ENCODE measurements at places on chromosomes 16 and 17. TPM values are rescaled to one million over a fixed set of nuclear protein-coding genes. Genes with fewer than 3 reads are reported as not detected.

GRCh38 chr17:29010129-29010528 lies 4.3 kb upstream of the SEZ6 start:
- no peak for DNase-seq

DNA sequence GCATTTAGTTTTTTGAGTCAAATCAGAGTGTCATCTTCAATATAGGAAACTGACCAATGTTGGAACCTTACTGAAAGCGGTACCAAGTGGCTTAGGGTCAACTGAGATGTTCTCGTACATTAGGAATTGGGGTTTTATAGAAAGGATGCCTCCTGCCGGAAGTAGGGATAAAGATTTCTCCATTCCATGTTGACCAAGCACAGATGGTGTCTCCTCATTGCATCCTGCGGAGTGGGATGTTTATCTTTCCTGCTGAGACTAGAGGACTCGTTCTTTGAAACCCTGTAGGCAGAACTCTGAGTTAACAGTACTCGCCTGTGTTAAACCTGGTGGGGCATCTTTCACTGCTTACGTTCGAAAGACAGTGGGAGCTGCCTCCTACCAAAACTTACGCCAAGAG lies 1.4 kb downstream of the SHISA6 start:
- DNase-seq: no peak

DNA sequence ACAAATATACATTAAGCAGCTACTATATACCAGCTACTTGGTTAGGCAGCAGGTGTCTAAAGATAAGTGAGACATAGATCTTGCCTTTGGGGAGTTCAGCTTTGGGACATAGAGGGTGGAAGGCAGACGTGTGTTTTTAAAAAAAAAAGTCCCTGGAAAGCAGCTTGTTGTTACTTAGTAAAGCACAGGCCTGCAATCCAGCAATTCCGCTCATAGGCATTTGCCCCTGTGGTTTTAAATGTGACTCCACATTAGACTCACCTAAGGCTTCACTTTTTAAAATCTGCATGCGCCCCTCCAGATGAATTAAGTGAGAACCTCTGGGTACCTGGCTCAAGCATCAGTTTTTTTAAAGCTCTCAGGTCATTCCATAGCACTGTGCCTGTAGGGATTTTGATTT lies 7.2 kb upstream of the MLYCD start:
- no peak for DNase-seq

DNA sequence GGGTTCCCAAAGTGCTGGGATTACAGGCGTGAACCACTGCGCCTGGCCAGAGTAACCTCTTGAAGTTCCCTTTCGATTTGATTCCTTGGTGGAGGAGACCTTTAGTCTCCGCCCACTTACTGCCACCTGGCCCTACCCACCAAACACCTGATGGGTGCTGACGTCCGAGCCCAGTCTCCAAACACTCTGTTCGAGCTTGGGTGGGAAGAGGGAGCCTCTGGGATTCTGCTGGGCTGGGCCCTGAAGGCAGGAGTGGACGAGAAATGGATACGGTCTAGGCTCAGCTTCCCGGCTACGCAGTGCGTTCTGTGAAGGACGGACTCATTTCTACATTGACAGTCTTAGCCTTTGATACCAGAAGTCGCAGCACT lies 870 bp upstream of the ITGA3 start:
- DNase-seq: peak; percentile 43

GRCh38 chr17:38687286-38687685 lies 12.5 kb upstream of the EPOP start:
- no peak for DNase-seq

The EDC4 gene
- total RNA-seq: 67.6 TPM

- no peak for DNase-seq
These were observed 23.6 kb upstream of the HNF1B start for GRCh38 chr17:37768438-37768837.

DNA sequence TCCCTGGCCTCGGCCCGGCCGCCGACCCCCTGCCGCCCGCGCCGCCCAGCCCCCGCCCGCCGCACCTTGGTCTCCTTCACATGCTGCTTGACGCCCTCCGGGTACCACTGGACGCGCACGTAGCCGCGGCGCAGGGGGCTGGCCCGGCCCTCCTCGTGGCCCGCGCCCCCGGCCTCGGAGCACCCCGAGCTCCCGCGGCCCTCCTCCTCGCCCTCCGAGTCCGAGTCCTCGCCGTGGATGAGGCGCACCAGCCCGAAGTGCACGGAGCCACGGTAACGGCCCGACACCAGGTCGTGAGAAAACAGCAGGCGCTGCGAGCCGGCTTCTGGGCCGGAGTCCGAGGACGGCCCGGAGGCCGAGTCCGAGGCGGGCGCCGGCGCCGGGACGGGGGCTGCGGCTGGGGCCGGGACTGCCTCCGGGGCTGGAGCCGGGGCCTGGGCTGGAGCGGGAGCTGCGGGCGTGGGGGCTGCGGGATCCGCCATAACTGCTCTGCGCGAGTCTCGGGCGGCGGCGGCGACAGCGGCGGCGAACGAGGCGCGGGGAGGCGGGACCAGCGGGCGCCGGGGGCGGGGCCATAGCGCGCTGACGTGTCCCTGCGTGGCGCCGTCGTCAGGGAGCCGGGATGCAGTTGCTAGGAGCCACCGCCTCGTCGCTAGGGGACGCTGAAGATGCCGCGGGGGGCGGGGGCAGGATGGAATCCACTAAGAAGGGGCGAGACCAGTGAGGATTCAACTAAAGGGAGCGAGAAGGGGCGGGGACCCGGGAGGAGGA lies at the start of gene UBE2O:
Gene UBE2O (minus strand): TSS at position 493 of the 771 bp plus-strand sequence. CDS start 11 bp downstream, at position 482.
- DNase-seq: peak; percentile 94

- DNase-seq: no peak
These were observed 1.3 kb upstream of the GSG1L start for GRCh38 chr16:28064706-28065249.

DNA sequence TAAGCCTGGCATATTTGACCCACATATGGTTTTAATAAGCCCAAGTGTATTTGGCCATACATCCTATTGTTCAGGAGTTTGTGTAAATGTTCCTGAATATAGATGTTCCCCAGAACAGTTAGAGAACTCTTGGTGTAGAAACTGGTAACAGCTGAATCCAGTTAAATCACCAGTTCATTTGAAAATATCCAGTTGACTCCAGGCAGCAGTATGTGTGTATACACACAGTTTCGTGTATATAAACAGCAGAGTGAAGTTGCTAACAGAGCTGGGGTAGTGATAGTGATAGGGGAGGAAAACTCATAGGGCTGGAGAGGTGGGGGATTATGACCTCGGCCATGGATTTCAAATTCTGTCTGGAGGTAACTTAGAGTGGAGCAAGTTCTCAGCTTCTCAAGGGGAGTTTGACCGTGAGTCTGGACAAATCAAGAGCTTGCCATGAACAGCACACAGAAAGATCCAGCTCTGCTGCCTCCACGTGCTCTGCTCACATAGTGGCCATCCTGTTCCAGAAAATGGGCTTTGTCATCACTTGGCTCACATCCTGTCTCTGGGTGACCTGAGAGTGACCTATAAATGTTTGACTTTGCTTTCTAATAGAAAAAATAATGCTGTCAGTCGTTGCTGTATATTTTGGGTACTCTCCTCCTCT lies 30.6 kb upstream of the MMD start:
- no peak for DNase-seq

The PYDC1 gene
- not detected for total RNA-seq

DNA sequence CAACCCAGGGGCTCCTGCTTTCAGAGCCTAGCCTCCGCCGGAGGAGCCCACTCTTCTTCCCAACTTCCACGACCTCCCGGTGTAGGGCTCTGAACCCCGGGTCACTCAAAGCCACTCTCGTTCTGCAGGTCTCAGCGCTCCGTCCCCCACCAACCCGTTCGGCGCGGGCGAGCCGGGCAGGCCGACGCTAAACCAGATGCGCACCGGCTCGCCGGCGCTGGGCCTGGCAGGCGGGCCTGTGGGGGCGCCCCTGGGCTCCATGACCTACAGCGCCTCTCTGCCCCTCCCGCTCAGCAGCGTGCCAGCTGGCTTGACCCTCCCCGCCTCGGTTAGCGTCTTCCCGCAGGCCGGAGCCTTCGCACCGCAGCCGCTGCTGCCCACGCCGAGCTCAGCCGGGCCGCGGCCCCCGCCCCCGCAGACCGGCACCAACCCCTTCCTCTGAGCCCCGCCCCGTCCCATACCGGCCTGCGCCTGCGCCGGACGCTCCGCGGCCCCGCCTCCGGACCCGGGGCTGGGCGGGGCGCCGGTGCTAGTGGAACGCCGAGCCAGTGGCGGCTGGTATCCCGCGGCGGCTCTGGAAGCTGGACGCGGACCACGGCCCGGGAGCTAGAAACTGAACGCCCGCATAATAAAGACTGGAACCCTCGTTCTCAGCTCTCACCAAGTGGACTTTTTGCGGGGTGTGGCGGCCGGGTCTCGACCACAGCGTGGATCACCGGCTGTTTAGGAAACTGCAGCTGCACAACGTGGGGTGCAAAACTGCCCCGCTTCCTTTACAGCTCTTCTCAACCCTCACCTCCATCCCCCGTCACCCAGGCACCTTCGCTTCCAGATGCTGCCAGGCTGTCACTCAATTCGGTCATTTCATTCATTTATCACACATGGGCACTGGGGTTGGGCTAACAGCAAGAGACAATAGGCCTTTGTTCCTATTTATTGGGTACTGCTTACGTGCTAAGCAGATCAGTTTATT lies 5.0 kb upstream of the SPATA20 start:
- DNase-seq: peak; percentile 93

The GJC1 gene
- total RNA-seq: 29.1 TPM

- no peak for DNase-seq
These were observed 67.4 kb downstream of the JPH3 start for GRCh38 chr16:87669672-87670071.

DNA sequence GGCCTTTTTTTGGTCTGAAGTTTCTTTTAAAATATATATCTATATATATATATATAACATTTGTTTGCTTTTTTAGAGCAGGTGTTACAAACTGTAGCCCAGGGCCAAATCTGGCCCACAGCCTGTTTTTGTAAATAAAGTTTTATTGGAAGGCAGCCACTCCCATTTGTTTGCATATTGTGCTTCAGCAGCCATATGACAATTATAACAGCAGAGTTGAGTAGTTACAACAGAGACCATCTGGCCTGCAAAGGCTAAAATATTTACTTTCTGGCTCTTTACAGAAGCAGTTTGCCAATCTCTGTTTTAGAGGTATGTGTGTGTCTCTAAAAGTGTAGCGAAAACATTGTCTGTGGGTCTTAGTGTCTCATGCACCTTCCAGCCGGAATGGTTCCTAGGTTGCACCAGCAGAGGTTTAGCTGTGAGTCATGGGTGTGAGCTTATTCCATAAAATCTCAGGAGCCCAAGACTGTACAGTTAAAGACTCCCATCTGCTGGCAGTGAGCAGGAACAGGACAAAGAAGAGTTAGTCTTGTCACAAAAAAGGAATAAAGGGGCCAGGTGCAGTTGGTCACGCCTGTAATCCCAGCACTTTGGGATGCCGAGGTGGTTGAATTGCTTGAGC lies 23.8 kb downstream of the LCMT1 start:
- no peak for DNase-seq

- no peak for DNase-seq
These were observed 800 bp downstream of the ZNF747 start for GRCh38 chr16:30533748-30534367.

- DNase-seq: no peak
These were observed at the start of gene PITPNM3 for GRCh38 chr17:6556121-6557039. Gene PITPNM3 (minus strand): TSS chr17:6556555. CDS start chr17:6556406, 149 bp downstream.

The RHBDL3 gene
- 1.6 TPM for total RNA-seq

The SCRN2 gene
- 26.8 TPM for total RNA-seq

The WNT9B gene
- total RNA-seq: not detected

DNA sequence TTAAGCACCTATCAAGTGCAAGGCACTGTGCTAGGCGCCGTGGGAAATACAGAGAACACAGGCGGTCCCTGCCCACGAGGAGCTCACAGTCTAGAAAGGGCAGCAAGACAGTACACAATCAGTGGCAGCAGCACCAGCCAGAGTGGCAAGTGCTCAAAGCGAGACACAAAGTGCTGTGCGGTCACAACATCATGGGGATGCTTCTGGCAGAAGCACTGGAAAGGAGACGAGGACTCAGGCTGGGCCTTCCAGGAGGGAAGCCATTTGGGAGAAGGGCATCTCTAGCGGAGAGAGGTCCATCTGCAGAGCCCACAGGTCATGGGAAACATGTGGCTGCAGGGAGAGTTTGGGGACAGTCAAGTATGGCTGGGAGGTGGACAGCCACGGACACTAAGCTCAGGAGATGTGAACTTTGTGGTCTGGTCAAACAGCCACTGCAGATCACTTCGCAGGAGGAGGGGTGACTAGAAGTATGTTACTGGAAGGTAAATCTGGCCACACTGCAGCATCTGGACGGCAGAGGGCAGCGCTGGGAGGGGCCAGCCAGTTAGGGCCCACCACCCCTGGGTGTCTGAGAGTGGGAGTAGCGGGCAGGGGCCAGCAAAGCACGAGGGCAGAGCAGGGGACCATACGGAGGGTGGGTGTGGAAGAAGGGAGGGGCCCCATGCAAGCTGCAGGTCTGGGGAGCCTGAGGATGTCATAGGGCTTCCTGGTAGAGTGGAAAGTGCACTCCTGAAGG lies 71.1 kb downstream of the N4BP1 start:
- DNase-seq: no peak

DNA sequence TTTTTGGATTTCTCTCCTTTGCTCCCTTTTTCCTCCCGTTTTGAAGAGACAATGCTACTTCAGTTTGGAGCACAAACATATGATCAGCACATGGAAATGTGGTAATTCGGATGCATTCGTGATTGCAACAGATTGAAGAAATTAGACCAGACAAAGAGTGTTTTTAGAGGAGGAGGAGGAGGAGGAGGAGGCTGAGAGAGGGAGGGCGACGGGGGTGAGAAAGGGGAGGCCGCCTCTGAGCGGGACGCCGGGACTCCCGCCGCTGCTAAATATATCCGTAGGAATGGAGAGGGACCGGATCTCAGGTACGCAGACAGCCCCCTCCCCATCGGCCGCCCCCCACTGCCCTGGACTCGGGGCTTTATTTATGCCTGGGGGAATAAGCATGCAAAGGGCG lies 179.3 kb downstream of the SEC14L1 start:
- peak; percentile 59 for DNase-seq

GRCh38 chr16:86079255-86079885 lies 180.4 kb downstream of the IRF8 start:
- peak; percentile 45 for DNase-seq

GRCh38 chr16:3138823-3139426 lies 4.1 kb downstream of the ZNF213 start:
- no peak for DNase-seq

The GHDC gene
- 20.0 TPM for total RNA-seq

DNA sequence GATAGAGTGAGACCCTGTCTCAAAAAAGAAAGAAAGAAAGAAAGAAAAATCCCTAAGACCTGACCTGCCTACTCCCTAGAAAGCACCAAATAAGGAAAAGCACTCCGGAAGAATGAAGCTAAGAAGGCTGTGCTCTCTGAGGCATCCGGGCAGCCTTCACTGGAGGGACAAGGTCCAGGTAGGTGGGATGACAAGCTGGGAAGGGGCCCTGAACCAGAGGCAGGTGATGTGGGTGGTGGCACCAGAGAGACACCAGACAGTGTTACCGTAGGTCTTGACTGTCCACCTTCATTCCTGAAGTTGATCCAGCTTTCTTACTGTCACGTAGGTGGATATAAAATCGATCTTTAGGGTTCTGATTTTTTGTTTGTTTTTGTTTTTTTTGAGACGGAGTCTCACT lies 26.3 kb downstream of the SMTNL2 start:
- DNase-seq: no peak
